ENCODE measurements at places on chromosomes 2 and 18. TPM values are rescaled to one million over a fixed set of nuclear protein-coding genes. Genes with fewer than 3 reads are reported as not detected.
A peak's percentile ranks its signal among the peaks of the same experiment; 100 is the strongest.

The ARHGEF4 gene
- 4.4 TPM for total RNA-seq

DNA sequence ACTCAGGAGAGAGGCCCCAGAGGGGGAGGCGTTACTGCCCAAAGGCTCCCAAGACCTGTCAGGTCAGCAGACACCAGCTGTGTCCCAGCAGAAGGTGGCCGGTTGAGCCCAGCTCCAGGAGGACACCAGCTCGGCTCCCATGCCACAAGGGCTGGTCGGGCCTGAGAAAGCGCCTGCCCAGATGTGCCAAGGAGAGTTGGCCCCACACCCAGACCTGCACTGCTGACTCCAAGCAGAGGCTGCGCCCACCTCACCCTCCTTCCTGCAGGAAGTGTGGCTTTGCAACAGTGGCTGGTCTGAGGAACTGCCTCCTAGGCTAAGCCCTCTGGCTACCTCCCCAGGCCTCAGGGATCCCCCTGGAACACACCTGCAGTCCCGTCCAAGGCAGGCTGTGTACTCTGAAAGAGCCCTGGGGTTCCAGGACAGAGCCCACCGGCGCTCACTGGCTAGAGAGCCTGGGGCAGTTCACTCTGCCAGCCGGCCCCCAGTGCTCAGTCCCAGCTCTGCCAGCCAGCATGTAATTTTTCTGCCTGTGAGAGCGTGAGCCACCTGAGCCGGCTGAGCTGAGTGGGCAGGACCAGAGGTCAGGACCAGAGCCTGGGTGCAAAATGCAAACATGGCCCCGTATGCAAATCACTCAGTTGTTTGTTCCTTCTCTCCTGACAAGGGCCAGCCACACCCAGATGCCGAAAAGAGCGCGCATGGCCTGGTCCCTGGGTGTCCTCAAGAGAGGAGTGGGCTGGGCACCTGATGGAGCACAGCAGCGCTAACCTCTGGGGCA, 36.9 kb upstream of the PTMA start:
- no peak for DNase-seq
- H3K4me3 ChIP-seq: no peak overlapping the region
- H3K4me1 ChIP-seq: no peaks in the 10 kb centered on the region
- H3K27ac ChIP-seq: no peak overlapping the region

DNA sequence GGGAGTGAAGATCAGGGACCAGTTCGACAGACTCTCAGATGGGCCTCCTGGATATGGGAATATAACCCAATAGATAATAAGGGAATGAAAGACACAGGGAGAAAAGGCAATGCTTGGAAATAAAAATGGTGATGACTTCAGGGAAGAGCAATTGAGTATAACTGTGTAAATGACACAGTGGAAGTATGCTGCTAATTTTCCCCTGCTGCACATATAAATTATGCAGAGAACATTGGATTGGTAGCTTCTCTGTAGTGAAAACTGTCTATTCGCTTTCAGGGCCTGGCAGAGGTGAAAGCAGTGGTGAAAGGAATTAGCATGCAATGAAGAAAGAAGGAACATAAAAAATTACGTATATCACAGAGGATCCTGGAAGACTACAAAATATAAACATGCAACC, 398.2 kb upstream of the CDH2 start:
- H3K4me3 ChIP-seq: no peak overlapping the region
- no peaks in the 10 kb centered on the region for H3K27me3 ChIP-seq
- DNase-seq: no peak
- H3K4me1 ChIP-seq: no peaks in the 10 kb centered on the region
- no peaks in the 10 kb centered on the region for H3K36me3 ChIP-seq

The BIRC6 gene
- total RNA-seq: 135 TPM

The MAP3K19 gene
- not detected for total RNA-seq

- H3K4me3 ChIP-seq: no peak overlapping the region
- no peaks in the 10 kb centered on the region for H3K27me3 ChIP-seq
- H3K27ac ChIP-seq: no peak overlapping the region
- H3K4me1 ChIP-seq: no peaks in the 10 kb centered on the region
- H3K36me3 ChIP-seq: no peaks in the 10 kb centered on the region
These were observed 270.1 kb downstream of the TCF4 start for GRCh38 chr18:55317864-55318263.

DNA sequence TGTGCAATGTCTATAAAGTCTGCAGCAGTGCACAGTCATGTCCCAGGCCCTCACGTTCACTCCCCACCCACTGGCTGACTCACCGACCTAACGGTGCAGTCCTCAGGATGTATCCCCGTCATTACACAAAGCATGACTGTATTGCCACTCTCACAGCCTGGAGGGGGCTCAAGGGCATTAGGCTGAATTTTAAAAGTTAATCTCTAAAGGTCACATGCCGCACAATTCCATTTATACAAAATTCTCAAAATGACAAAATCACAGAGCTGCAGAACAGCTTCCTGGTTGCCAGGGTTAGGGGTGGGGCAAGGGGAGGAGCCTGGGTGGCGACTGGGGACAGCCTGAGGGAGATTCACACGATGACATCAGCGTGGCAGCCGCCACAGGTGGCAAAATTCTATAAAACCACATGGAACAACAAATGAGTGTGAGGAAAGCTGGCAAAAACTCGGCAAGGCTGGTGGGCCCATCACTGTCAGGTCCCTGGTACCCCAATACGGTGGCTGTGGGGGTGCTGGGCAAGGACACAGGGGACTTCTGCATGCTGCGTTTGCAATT, 97.6 kb downstream of the NDUFA10 start:
- H3K4me3 ChIP-seq: peak overlapping the region; percentile 46
- H3K4me1 ChIP-seq: no peaks in the 10 kb centered on the region
- DNase-seq: no peak
- no peak overlapping the region for H3K27ac ChIP-seq

GRCh38 chr2:149360106-149360505, 29.7 kb downstream of the LYPD6 start:
- DNase-seq: no peak
- H3K27me3 ChIP-seq: no peaks in the 10 kb centered on the region
- no peaks in the 10 kb centered on the region for H3K36me3 ChIP-seq
- H3K4me3 ChIP-seq: no peak overlapping the region

The ELOA2 gene
- total RNA-seq: not detected

DNA sequence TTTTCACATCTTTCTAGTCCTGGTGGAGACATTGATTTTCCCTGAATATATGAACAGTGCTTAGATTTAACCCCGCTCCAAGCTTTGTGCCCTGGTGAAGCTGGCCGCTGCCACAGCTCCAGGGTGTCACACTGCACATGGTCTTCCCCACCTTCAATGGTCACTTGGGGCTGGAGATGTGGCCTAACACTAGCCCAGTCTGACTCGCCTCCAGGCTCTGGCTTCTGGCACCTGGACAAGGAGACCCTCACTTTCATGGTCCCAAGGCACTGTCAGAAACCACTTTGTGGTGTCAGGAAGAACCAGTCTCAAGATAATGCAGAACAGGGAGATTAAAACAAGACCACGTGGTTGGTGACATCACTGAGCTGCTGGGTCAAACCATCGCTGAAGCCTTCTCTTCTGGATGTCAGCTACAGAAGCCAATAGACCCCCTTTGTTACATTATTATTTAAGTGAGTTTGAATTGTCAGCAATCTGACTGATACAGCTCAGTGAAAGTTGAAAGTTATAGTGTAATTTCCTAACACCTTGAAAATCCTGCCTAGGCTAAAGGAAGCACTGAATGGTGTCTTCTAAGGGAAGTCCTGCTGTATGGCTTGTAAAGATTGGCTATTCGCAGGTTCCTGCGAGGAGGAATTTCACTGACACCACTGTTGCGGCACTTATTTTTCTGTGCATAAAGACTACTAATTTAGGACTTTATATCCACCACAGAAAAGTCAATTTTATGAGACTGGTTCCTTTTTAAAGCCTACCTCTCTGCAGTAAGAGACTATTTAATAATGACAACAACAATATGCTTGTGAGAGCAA, 55.0 kb upstream of the CTDP1 start:
- no peaks in the 10 kb centered on the region for H3K36me3 ChIP-seq
- H3K27me3 ChIP-seq: no peaks in the 10 kb centered on the region
- H3K4me3 ChIP-seq: no peak overlapping the region
- no peak overlapping the region for H3K27ac ChIP-seq
- H3K4me1 ChIP-seq: no peaks in the 10 kb centered on the region

The DYNAP gene
- not detected for total RNA-seq

DNA sequence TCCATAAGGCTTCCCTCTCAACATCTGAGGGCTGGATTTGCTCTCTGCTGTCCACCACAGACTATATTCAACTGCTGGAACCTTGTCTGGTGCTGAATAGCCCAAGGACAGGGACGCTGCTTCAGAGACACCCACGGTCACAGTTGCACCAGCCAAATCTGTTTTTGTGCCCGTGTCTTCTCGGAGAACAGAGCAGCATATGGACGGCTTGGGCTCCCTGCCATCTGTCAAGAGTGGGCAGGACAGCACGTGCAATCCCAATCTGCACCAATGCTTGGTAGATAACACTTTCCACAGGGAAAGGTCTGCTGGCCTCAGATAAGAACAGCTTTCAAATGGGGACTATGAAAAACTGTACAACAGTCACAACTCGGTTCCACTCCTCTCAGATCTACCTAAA, 466.1 kb downstream of the TGIF1 start:
- DNase-seq: no peak
- no peaks in the 10 kb centered on the region for H3K4me1 ChIP-seq
- no peak overlapping the region for H3K4me3 ChIP-seq
- H3K27me3 ChIP-seq: no peaks in the 10 kb centered on the region
- H3K27ac ChIP-seq: no peak overlapping the region
- H3K36me3 ChIP-seq: no peaks in the 10 kb centered on the region

DNA sequence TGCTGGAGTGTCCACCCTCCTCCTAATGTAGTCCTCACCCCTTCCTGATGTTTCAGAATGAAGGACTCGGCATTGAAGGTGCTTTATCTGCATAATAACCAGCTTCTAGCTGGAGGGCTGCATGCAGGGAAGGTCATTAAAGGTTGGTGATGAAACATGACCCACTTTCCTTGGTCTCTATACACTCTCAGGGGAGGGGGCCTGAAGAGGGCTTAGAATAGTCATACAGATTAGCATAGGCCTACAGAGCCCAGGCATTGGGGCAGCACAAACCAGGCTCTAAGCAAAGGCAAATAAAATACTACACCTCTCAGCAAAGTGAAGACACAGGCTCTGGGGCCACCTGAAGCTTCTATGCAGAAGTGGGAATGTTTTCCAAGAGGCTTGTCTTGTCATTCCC, 1.8 kb downstream of the IL36RN start:
- no peak overlapping the region for H3K4me3 ChIP-seq
- H3K27me3 ChIP-seq: no peaks in the 10 kb centered on the region
- DNase-seq: no peak
- no peak overlapping the region for H3K27ac ChIP-seq
- H3K4me1 ChIP-seq: no peaks in the 10 kb centered on the region

- no peaks in the 10 kb centered on the region for H3K27me3 ChIP-seq
- H3K4me3 ChIP-seq: no peak overlapping the region
- H3K4me1 ChIP-seq: no peaks in the 10 kb centered on the region
- no peak for DNase-seq
These were observed 138.2 kb upstream of the OSR1 start for GRCh38 chr2:19496646-19497045.

GRCh38 chr2:79219383-79219988, 59.9 kb upstream of the REG3A start:
- no peak for DNase-seq
- H3K4me1 ChIP-seq: no peaks in the 10 kb centered on the region
- no peaks in the 10 kb centered on the region for H3K27me3 ChIP-seq
- H3K27ac ChIP-seq: no peak overlapping the region
- no peaks in the 10 kb centered on the region for H3K36me3 ChIP-seq
- no peak overlapping the region for H3K4me3 ChIP-seq

- H3K27me3 ChIP-seq: no peaks in the 10 kb centered on the region
- H3K4me1 ChIP-seq: no peaks in the 10 kb centered on the region
- no peak overlapping the region for H3K27ac ChIP-seq
- DNase-seq: no peak
- no peaks in the 10 kb centered on the region for H3K36me3 ChIP-seq
These were observed 80.8 kb downstream of the DYSF start for GRCh38 chr2:71534201-71534600.

- no peaks in the 10 kb centered on the region for H3K36me3 ChIP-seq
- H3K27me3 ChIP-seq: no peaks in the 10 kb centered on the region
- no peak overlapping the region for H3K27ac ChIP-seq
These were observed 238.8 kb downstream of the MBD5 start for GRCh38 chr2:148259674-148260073.

- H3K4me1 ChIP-seq: no peaks in the 10 kb centered on the region
- DNase-seq: no peak
- H3K4me3 ChIP-seq: no peak overlapping the region
These were observed 420.7 kb downstream of the ERBB4 start for GRCh38 chr2:212117926-212118325.

The TTN gene
- 12.9 TPM for total RNA-seq

- H3K4me1 ChIP-seq: no peaks in the 10 kb centered on the region
- H3K27me3 ChIP-seq: no peaks in the 10 kb centered on the region
- no peak for DNase-seq
- H3K36me3 ChIP-seq: no peaks in the 10 kb centered on the region
- no peak overlapping the region for H3K4me3 ChIP-seq
These were observed 50.2 kb downstream of the CENPO start for GRCh38 chr2:24843330-24843860.

The LAPTM4A gene
- 32.3 TPM for total RNA-seq

The HRH4 gene
- total RNA-seq: 0.31 TPM

DNA sequence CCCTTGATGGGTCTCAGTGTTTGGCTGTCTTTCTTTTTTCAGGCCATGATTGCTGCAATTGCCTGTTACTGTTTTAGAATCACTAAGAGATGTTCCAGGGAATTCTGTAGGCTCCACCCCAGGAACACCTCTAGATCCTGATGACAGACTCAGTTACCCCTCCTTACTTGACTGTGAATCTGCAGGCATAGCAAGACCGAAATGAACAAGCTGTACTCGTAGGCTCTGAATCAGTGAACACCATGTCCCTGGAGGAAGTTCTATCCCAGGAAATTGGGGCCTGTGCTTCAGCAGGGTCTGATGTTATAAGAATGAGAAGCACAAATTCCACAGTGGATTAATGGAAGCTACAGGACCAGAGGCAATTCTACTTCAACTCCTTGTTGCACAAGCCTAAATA, 148.6 kb downstream of the COPS8 start:
- no peak for DNase-seq
- H3K27ac ChIP-seq: no peak overlapping the region
- H3K36me3 ChIP-seq: no peaks in the 10 kb centered on the region
- no peak overlapping the region for H3K4me3 ChIP-seq

GRCh38 chr2:158542577-158542976, 85.8 kb downstream of the PKP4 start:
- H3K27ac ChIP-seq: no peak overlapping the region
- no peak for DNase-seq
- H3K4me1 ChIP-seq: no peaks in the 10 kb centered on the region
- no peaks in the 10 kb centered on the region for H3K36me3 ChIP-seq
- H3K4me3 ChIP-seq: no peak overlapping the region

- no peak overlapping the region for H3K4me3 ChIP-seq
- no peaks in the 10 kb centered on the region for H3K27me3 ChIP-seq
- H3K27ac ChIP-seq: no peak overlapping the region
- no peaks in the 10 kb centered on the region for H3K36me3 ChIP-seq
- H3K4me1 ChIP-seq: no peaks in the 10 kb centered on the region
These were observed 79.0 kb upstream of the ACAA2 start for GRCh38 chr18:49892148-49892924.
